ENCODE measurements at places on chromosomes 5 and 9. TPM values are rescaled to one million over a fixed set of nuclear protein-coding genes. Genes with fewer than 3 reads are reported as not detected.

MYMK gene
- 0.34 TPM for total RNA-seq

GRCh38 chr9:121729769-121730562, 78.5 kb downstream of the DAB2IP start:
- no peak for DNase-seq

FOXI1 gene
- total RNA-seq = not detected

NIPBL gene
- 45.8 TPM for total RNA-seq

- no peak for DNase-seq
These were observed 75.0 kb downstream of the ADAMTS12 start for GRCh38 chr5:33816791-33817190.

- peak; percentile 40 for DNase-seq
These were observed 2.7 kb downstream of the KLF4 start for GRCh38 chr9:107486674-107487520.

DNA sequence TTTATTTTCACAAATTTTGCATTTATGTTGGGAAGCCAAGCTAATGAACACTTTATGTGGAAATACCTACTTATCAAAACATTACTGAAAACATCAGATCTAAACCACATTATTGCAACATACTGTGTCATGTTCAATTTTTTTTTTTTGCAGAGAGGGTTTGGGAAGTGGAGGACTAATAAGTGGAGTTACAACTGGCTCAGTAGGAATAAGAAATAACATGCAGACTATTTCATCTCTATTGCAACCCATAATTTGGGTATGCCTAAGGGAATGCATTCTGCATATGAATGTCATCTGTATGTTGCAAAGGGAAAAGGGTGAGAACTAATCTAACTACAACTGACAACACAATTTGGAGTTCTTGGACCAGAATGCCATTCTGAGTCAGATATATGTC, 41.8 kb downstream of the APC start:
- DNase-seq = no peak

DNA sequence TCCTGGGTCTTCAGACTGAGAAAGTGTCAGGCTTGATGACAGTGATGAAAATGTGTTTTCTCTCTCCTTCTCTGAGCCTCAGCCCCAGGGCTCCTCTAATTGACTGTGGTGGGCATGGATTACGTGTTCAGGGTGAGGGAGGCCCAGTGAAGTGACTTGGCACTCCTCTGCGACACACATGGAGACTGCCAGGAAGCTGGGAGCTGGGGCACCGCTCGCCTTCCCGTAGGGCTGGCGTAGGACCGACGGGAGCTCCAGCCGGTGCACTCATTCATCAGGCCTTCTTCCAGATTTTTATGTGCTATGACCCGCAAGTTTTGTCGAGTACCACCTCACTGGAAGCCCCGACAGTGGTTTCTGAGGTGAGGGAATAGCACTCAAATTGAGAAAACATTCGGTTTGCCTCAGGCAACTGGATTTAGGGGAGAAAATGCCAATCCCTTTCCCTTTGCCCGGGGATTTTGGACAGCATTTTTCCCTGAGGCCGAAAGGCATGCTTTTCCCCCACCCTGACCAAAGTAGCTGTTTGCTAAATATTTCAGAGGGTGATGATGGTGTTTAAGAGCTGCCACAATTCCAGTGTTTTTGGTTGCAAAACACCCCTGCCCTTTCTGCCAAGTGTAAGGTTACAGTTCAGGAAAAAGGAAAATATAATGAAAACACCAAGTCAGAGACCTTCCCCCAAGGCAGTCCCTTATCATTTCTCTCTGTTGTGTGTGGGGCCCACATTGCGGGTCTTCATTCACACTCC, 83.7 kb downstream of the PCSK5 start:
- DNase-seq = no peak

DNA sequence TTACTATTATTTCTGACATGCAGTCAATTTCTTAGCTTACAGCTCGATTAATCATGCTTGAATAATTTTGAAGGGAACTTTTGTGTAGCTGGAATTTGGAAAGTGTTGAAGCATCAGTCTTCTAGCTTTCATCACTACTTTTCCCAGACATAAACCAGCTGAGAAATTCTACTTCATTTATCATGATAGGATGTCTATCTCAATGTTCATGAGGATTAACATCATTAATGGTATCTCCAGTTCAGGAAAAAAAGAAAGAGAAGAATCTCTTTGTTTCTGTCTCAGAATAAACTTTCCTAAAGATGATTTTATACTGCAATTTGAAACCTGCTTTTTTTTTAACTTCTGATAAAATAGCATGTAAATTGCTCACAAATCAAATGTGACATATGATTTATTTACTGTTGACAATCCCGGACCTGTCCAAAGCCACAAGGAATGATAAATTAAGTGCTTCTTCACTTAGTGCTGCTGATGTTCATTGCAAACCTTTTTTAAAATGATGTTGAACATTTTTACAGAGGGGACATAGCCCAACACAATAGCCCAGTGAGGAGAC, 412.1 kb upstream of the CLINT1 start:
- no peak for DNase-seq

DNA sequence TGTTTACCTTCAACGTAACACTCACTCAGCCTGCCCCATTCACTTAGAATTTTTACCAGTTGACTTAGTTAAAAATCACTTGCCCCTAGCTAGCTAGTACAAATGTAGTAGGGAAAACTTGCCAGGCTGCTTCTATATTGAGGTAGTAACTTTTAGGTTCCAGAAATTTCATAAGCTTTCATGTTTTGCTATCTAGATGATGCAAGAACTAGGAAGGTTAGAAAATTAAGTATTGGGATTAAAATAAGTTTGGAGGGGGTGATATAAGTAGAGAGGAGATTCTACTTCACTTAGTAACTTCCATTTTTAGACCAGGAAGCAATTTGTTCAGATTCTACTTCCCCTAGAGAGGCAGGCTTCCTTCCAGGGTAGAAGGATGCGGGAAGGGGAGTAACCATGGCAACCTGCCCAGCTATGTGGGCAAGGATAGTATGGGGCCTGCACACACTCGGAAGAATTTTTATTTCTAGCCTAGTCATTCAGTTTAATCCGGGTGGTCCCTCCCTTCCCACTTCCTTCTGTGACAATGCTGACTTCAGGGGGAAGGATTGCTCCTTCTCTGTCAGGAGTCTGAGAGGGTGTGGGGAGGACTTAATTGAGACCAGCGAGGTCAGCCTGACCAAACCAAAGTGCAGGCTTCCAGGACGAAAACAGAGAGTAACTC, 4.2 kb downstream of the DAB2 start:
- DNase-seq = no peak

DNA sequence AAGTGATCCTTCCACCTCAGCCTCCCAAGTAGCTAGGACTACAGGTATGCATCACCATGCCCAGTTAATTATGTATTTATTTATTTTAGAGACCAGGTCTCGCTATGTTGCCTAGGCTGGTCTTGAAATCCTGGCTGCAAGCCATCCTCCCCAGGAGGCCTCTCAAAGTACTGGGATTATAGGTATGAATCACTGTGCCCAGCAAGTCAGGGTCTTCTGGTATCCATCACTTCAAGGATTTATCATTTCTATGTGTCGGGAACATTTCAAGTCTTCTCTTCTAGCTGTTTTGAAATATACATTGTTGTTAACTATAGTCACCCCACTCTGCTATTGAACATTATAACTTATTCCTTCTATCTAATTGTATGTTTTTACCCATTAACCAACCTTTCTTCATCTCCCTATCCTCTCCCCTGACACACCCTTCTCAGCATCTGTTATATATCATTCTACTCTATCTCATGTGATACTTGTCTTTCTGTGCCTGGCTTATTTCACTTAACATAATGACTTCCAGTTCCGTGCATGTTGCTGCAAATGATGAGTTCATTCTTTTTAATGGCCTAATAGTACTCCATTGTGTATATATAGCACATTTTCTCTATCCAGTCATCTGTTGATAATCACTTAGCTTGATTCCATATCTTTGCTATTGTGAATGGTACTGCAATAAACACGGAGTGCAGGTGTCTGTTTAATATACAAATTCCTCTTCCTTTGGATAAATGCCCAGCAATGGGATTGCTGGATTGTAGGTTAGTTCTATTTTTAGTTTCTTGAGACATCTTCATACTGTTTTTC, 26.4 kb downstream of the UTP15 start:
- DNase-seq = no peak

- no peak for DNase-seq
These were observed 15.3 kb downstream of the C9orf152 start for GRCh38 chr9:110192531-110193261.

DNA sequence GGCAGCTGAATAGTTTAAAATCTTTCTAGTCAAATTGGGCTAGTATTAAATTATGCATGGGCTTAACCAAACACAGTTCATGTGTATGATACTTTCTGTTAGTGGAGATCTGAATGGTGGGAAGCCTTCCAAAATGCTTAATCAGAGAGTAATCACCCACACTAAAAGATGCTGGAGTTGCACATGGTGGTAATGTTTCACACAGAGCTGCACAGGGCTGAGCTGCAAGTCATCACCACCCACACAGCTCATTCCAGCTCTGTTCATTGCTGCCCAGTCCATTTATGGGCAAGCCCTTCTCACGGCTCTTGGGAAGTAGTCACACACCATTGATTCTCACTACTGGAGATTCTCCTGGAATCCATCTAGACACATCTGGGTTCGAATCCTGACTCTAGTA, 351.5 kb upstream of the KCNN2 start:
- DNase-seq = no peak
